ENCODE measurements at places on chromosomes 4 and X. TPM values are rescaled to one million over a fixed set of nuclear protein-coding genes. Genes with fewer than 3 reads are reported as not detected.

FDCSP gene
- total RNA-seq, result not detected

POU3F4 gene
- not detected for total RNA-seq

TGIF2LX gene
- total RNA-seq, result not detected

FABP2 gene
- total RNA-seq, result not detected

RAB41 gene
- total RNA-seq, result not detected

NEIL3 gene
- 15.7 TPM for total RNA-seq

DDIT4L gene
- total RNA-seq, result 7.3 TPM

ADAMTS3 gene
- total RNA-seq, result 6.7 TPM

Measured in SJCRH30 (cell line).